AG09319 (cell line): ENCODE measurements at places on chromosomes 4 and X.
A peak's percentile ranks its signal among the peaks of the same experiment; 100 is the strongest.

DNA sequence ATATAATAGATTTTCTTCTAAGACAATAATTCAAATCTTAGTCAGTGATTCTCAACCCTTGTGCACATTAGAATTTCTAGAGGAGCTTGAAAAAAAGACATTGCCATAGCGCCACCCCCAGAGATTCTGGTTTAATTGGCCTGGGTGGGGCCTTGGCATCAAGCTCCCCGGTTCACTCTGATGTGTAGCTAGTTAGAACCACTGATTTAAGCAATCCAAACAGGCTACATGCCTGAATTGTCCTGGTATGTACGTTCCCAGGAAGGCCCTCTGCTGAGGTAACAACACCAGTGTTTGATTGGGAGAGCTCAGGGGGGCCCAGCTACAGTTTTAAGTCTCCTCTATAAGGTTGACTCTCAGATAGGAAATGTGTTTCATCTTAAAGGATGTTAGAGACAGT lies 1.3 kb upstream of the ATP10D start:
- DNase-seq: no peak

- DNase-seq: peak; percentile 34
Measured at GRCh38 chr4:101232074-101232776, 115.1 kb downstream of the PPP3CA start.

GRCh38 chr4:126238013-126238412 lies 923.3 kb downstream of the FAT4 start:
- no peak for DNase-seq

- no peak for DNase-seq
Measured at GRCh38 chrX:154308108-154308946, 12.7 kb downstream of the TKTL1 start.

DNA sequence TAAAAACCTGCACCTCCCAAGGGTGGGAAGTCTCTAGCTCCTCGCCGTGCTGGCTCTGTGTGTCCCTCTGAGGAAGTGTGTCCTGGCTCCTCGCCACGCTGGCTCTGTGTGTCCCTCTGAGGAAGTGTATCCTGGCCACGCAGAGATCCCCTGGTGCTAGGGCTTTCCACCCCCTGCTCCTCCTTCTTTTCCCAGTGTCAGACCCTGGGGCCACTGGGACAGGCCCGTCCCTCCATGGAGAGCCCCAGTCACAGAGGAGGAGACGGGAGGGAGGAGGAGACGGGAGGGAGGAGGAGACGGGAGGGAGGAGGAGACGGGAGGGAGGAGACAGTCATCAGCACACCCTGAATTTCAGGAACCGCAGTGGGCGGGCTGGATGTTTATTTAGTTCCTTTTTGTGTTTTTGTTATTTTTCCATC lies 53.8 kb upstream of the HGFAC start:
- DNase-seq: no peak

DNA sequence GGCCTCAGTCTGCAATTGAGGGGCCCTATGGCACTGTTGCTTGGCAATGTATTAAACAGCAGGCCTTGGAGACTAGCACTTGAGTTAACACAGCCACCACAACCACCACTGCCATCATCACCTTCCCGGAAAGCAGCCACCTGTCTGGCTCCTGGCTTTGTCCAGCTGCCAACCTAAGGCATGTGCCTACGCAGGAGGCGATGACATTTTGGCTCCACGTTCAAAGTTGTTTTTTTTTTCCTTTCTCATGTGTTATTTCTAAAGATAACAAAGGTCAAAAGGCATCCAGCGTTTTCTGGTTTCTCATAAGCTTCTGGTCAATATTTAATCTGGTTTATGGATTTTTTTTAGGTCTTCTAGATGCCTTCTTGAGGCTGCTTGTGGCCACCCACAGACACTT lies 7.5 kb downstream of the CLDN2 start:
- DNase-seq: no peak

GRCh38 chrX:130594453-130594916 lies 192.7 kb downstream of the RBMX2 start:
- no peak for DNase-seq

DNA sequence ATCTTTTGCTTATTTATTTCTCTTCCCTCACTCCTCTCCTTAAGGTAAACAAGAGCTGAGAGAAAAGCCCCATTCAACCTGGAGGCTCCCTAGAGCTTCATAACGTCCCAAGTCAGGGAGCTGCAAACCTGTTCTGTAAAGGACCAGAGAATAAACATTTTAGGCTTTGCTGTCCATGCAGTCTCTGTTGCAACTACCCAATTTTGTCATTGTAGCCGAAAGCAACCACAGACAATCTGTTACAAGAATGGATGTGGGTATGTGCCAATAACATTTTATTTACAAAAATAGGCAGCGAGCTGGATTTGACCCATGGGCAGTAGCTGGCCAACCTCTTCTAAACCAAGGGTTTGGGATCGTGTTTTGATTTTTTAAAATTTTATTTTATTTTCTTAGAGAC lies 71.3 kb upstream of the TBL1X start:
- DNase-seq: no peak

DNA sequence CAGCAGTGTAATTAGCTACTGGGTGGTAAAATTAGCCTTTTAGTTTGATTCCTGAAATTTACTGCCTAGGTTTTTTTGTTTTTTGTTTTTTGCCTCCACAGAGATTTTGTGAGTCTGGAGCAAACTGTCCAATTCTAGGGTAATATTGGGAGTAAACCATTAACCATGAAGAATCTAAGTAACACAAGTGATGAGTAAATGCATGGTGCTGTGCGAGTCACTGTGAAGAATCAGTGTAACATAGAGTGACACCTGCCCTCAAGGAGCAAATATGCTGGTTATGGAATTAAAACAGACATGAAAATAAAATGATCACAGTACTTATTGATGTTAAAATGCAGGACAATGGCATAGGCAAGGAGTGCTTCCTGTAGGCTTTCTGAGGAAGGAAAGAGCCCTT lies 60.1 kb downstream of the LRP2BP start:
- DNase-seq: no peak

DNA sequence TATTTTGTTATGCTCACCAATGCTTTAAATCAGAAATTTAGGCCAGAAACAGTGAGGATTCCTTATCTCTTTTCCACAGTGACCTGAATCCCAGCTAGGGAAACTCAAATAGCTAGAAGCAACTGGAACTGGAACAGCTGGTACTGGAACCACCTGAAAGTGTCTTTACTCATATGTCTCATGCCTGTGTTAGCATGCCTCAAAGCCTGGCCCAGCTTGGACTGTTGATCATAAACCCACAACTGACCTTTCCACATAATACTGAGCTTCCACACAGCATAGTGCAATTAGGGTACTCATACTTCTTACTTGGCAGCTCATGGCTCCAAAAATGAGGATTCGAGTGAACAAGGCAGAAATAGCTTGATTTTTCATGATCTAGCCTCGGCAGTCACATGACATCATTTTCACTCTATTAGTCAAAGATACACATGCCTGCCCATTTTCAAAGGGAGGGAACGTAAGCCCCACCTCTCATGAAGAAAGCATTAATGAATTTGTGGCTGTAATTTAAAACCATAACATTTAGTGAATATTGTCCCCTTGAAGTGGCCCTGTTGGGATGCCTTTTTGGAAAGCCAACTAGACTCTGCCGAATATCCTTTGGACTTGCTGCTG lies 80.8 kb upstream of the ACSL1 start:
- DNase-seq: no peak

GRCh38 chrX:57640674-57641016 lies 39.4 kb downstream of the NLRP2B start:
- DNase-seq: no peak

- DNase-seq: no peak
Measured at GRCh38 chr4:116055857-116056827, 942.7 kb upstream of the NDST4 start.

DNA sequence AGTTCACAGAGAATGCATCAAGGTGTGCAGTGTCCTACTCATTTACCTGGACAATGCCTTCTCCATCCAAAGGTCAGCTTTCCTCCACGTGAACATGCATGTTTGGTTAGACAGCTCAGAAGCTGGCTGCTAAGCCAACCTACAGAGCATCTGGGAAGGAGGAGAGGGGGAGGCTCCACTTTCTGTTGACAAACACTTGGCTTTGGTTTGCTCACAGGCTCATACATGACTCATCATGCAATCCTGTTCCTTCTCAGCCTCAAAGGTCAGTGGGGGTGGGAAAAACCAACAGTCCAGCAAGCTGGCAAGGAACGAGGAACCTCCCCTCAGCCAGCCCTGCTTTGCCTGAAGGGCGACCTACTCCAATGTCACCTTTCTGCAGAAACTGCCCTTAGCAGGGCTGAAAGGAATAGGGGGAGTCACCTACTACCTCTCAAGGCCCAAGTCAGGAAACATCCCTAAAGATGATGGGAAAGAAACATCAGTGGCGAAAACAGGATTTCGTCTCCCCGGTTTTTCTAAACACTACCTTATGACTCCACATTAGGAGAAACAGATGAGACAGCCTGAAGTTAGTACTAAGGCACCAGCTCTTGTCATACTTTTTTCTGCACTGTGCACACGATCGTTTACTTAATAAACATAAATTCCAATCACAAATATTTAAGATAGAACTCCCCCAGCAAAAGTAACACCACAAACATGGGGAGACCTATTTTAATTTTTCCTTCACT lies 37.9 kb downstream of the RELL1 start:
- DNase-seq: peak; percentile 86

DNA sequence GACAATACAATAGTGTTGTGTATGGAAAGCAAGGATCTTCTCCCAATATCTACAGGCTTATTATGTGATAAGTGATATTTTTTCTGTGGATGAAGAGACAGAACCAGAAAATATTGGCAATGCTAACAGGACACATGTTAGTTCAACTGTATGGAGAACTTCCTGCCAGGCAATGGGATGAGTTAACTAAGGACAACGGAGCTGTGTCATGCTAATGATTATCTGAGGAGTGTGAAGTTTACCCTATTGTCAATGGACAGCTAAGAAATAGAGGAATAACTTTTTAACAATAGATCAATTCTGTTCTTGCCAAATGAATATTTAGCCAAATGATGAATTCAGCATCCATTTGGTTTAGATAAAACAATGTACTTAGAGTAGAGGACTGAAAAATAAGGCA lies 180.0 kb downstream of the GALNTL6 start:
- no peak for DNase-seq

GRCh38 chr4:85298037-85298436 lies 176.9 kb upstream of the ARHGAP24 start:
- DNase-seq: no peak

DNA sequence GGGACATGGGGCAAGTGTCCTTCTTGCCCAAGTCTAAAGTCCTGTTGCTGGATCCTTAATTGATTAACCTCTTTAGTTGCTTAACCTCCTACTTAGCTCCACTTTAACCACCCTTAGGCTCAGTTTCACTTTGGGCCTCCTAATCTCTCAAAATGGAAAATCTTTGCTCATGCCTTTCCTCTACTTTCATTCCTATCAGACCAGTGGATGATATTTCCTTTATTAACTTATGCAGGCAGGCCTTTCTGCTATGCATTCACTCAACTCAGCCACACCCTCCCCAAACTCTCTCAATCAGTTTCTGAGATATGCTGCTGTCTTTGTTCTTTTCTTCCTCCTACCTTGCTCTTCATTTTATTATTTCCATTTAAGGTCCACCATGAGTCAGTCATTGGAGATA lies 14.4 kb upstream of the ARSJ start:
- DNase-seq: no peak

DNA sequence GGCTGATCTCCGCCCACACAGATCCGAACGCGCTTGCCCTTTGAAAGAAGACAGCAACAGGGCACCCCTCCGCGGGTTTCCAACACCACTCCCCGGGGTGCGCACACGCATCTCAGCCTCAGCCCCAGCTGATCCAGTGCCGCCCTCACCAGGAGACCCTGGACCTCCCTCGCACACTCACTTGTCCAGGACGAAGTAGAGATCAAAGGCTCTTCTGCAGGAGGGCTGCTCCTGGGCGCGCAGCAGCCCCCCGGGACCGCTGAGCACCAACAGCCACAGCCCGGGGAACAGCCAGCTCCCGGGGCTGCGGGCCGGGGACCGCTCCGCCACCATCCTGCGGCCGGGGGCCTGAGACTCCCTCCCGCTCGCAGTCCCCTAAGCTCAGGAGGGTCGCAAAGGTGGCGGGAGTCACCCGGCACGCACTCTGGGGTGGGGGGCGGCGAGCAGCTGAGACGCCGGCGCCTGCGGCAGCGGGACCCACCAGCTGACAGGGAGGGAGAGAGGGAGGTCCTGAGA lies 743 bp downstream of the ANTXR2 start:
- no peak for DNase-seq

GRCh38 chrX:110000847-110001713 lies 1.8 kb upstream of the TMEM164 start:
- no peak for DNase-seq

DNA sequence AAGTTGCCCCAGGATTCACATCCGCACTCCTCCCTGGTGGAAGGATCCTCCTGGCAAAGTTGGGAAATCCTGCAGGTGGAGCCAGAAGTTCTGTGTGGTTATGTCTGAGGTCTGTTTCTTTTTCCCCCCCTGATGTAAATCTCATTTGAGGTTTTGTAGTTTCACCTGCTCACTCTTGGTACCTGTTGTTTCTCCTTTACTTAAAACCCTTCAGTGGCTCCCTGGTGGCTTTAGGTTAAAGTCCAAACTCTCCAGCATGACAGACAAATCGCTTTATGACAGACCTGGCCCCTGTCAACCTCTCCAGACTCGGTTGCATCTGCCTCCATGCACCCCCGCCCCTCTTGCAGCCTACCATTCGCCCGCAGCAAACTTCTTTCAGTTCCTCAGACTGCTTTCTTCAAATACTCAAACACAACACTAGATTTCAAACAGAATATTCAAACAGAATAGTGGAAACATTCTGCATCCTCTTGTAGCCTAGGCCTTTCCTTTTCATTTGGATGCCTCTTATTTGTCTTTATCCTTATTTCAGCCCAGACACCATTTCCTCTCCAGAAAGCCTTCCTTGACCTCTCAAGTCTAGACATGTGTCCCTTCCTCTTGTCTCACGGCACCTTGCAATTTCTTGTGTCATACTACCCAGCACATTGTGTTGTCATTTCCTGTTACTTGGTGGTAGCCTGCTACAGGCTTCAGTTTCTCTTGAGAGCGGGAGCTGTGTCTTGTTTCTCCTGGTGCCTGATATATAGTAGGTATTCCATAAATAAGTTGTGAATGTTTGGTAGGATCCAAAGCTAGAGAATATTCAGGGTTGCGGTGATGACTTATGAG lies 24.8 kb downstream of the IL13RA1 start:
- DNase-seq: no peak

DNA sequence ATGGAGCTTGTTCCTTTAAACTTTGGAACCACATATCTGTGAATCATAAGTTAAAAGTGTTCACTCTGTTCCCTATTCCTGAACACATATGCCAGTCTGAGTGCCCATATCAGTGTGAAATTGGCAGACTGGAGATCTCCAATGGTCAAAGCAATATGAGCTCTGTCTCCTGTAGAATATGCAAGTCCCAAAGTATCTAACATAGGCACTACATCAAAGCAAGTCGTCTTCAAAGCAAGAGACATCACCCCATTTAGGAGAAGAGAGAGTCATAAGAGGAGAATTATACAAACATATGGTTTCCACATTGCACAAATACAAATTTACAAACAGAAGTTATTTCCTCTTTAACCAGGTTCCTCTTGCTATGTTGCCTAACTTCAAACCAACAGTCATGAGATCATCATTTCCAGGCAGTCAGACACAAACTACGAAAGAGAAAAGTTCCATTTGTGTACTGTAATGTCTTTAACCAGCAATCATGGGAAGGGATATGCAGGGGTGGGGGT lies 9.9 kb upstream of the GK start:
- DNase-seq: peak; percentile 30
